ENCODE measurements at places on chromosomes 13 and 19. TPM values are rescaled to one million over a fixed set of nuclear protein-coding genes. Genes with fewer than 3 reads are reported as not detected.

DNA sequence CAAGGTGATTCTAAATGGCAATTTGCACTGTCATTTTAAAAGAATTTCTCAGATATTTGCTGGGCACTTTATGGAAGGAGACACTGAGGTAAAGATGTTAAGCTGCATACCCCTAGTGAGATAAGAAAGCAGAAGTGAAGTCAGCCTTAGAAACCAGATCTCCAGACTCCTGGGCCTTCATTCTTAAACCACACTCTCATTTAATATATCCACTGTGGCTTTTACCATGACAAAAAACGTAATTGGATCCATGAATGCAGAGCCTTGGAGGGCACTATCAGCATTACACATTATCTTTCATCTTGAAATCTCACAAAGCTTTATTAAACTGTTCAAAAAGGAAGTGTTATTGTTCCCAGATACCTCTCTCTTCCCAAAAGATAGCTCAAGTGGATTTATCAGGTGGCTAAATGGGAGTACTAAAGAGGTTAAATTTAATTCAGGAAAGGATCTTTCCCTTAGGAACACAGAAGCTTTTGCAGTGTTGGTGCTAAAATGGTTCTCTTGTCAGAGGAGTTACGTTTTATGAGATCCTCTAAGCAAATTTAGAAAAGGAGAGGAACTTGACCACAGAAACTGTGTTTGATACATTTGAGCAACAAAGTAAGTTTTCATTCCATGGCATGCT lies 1060.4 kb downstream of the EFNB2 start:
- no peak for DNase-seq
- H3K4me1 ChIP-seq = no peaks in the 10 kb centered on the region
- H3K36me3 ChIP-seq = no peaks in the 10 kb centered on the region
- no peaks in the 10 kb centered on the region for H3K27me3 ChIP-seq

- no peak for DNase-seq
- H3K27me3 ChIP-seq = no peaks in the 10 kb centered on the region
- H3K27ac ChIP-seq = no peak overlapping the region
- peaks cover 14% of the 10 kb centered on the region for H3K4me1 ChIP-seq
These were observed 153.8 kb downstream of the DCT start for GRCh38 chr13:94325650-94326049.

DNA sequence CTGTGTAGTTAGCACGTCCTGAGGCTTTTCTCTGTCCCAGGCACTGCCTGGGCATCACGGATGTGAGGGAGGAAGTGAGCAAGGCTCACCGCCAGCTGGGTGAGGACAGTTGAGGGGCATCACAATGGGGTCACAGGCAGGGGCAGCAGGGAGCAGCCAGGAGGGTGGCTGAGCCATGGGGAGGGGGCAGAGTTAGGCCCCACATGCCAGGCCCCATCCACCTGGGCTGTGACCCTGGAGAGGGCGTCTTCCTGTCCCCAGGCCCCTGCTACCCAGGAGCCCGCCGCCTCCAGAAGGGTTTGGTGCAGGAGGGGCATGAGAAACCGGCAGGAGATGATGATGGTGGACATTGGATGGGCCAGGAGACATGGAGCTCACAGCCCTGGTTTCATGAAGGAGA lies 56.8 kb upstream of the F7 start:
- peaks cover 4% of the 10 kb centered on the region for H3K36me3 ChIP-seq
- H3K27ac ChIP-seq = no peak overlapping the region
- no peaks in the 10 kb centered on the region for H3K27me3 ChIP-seq

- no peak for DNase-seq
- no peak overlapping the region for H3K27ac ChIP-seq
- H3K4me3 ChIP-seq = no peak overlapping the region
- H3K36me3 ChIP-seq = peaks cover 7% of the 10 kb centered on the region
- no peaks in the 10 kb centered on the region for H3K27me3 ChIP-seq
These were observed 53.0 kb downstream of the ARHGEF7 start for GRCh38 chr13:111168107-111168506.

- H3K4me1 ChIP-seq = peaks cover 7% of the 10 kb centered on the region
- peaks cover 94% of the 10 kb centered on the region for H3K27me3 ChIP-seq
- DNase-seq = no peak
- H3K4me3 ChIP-seq = no peak overlapping the region
- no peak overlapping the region for H3K27ac ChIP-seq
These were observed 9.1 kb downstream of the SOX21 start for GRCh38 chr13:94703271-94703670.

- no peaks in the 10 kb centered on the region for H3K27me3 ChIP-seq
- no peaks in the 10 kb centered on the region for H3K36me3 ChIP-seq
- H3K4me3 ChIP-seq = peak within 1 kb of the TSS; percentile 79
- peaks cover 11% of the 10 kb centered on the region for H3K4me1 ChIP-seq
- H3K27ac ChIP-seq = peak within 1 kb of the TSS; percentile 83
These were observed at the start of gene KLF12 for GRCh38 chr13:74134221-74134776. Gene KLF12, minus strand, starts transcription at chr13:74134404.

GRCh38 chr13:35992964-35993363 lies 138.2 kb downstream of the DCLK1 start:
- no peaks in the 10 kb centered on the region for H3K36me3 ChIP-seq
- H3K27me3 ChIP-seq = no peaks in the 10 kb centered on the region
- DNase-seq = no peak
- H3K4me1 ChIP-seq = no peaks in the 10 kb centered on the region
- no peak overlapping the region for H3K4me3 ChIP-seq

The CDC42EP5 gene
- total RNA-seq = 38.2 TPM

All from upper lobe of right lung (tissue), 1 donor.